AG10803 (cell line): ENCODE measurements at places on chromosomes 1 and 21.

GRCh38 chr1:5516756-5517155, 475.5 kb downstream of the NPHP4 start:
- no peak for DNase-seq

DNA sequence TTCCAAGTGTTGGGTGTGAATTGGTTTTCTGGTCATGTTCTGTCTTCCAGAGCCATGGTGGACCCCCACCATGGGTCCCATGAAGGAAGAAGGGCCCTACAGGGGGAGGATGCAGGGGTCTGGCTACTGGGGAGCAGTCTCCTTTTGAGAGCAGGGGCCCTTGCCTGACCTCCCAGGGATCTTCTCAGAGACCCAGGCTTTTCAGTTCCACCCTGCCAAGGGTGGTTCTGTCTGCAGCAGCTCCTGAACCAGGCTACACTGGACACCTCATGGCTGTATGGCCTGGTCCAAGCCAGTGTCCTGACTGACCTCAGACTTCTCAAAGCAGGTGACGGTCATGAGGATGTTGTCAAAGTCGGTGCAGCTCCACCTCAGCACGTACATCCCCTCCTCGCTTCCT, 109.0 kb downstream of the JAK1 start:
- no peak for DNase-seq

GRCh38 chr21:34701726-34702125, 32.9 kb downstream of the CLIC6 start:
- DNase-seq = peak; percentile 31

- no peak for DNase-seq
Observed at GRCh38 chr1:224380003-224380402, 23.3 kb downstream of the CNIH4 start.

DNA sequence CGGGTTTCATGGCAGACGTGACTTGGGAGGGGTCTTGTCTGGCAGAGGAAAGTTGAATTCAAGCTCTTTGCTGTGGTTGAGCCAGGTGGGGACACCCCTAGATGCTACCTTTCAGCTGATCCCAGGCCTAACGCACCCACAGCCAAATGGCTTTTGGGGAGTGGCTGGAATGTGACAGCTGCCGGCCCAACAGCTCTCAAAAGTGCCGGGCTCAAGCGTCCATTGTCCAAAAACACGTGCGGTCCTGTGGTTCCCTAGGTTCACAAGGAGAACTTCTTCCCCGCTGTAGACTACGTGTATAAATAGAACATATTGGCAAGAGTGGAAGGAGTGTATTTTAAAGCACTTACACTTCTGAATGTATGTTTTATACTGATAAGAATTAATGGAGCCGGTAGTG, 87.1 kb upstream of the ARHGEF16 start:
- no peak for DNase-seq

GRCh38 chr1:101316799-101317198, 80.0 kb downstream of the S1PR1 start:
- DNase-seq = no peak

- no peak for DNase-seq
Observed at GRCh38 chr21:44889625-44890337, 16.3 kb upstream of the PTTG1IP start.

DNA sequence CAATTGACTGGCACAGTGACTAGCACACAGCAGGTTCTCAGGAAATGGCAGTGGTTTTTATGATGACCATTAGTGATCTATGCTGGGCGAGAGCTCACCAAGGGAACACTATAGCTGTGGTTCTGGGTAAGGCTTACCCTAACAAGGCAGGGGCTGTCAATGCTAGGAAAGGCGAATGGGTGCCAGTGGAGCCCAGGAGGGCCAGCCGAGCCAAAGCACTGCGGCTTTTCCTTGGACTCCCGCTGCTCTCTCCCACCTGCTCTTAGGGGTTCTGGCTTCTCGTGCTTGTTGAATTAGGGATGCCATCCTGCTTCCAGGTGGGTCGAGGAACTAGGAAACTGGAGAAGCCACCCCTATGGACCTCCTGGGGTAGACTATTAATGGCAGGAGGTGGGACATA, 10.0 kb upstream of the A3GALT2 start:
- DNase-seq = no peak
